ENCODE measurements at places on chromosomes 5 and 9.
A peak's percentile ranks its signal among the peaks of the same experiment; 100 is the strongest.

GRCh38 chr5:17258431-17258830, 41.0 kb downstream of the BASP1 start:
- DNase-seq: no peak

GRCh38 chr5:57937501-57938173, 455.0 kb upstream of the ACTBL2 start:
- DNase-seq: no peak

DNA sequence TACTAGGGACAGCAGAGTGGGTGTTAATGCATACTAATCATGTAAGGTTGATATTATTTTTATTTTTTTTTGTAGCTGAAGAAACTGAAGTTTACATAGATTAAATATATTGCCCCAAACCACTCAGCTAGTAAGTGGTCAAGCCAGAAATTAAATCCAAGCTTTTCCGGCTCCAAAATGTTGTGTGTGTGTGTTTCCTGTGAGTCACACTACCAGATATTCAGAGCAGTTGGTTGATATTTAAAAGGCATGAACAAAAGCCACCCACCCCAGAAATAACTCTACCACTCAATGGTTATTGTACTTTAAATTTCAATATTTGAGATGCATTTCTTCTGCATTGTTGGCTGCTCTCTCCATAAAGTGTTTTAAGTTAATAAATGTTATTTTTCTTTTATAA, 29.5 kb downstream of the KCNN2 start:
- DNase-seq: no peak

- DNase-seq: no peak
Measured at GRCh38 chr5:107542428-107542827, 128.3 kb downstream of the EFNA5 start.

DNA sequence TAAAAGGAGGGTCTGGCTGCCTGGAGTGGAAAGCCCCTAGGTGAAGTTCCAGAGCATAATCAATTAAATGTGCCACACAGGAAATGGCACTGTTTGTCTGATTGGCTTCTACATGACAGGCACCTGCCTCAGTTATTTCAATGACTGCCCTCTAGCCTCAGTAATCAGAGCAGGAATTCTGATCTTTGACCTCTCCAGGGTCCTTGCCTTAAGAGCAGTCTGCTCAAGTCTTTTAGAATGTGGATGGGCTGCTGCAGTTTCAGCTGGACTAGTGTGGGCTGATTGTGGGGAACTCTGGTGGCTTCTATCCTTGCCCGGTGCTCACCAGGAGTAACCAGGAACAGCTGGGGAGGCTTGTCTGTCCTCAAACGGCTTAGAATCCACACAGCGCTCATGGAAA, 98.9 kb downstream of the LIX1 start:
- no peak for DNase-seq

GRCh38 chr5:14306329-14306815, 163.2 kb downstream of the TRIO start:
- no peak for DNase-seq

GRCh38 chr9:78397454-78397853, 100.5 kb downstream of the PSAT1 start:
- DNase-seq: no peak

- peak; percentile 37 for DNase-seq
Measured at GRCh38 chr5:157030692-157031091, 28.2 kb downstream of the HAVCR1 start.

DNA sequence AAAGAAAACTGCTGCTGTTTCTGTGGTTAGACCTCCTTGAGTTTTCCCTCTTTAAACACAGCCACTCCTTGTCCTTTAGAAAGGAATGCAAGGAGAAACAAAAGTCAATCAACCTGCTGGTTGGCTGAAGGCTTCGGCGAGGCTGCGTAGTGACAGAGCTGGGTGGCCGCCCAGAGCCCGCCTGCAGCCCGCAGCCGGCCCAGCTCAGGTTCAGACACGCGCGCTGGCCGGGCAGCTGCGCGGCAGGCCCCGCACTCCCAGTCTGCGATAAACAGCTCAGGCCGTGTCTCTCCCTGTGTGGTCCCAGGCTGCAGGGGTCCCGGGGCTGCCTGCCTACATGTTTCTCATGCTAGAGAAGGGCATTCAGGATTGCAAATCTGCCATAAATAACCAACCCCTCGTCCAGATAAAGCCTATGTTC, 115.4 kb downstream of the HSD17B3 start:
- no peak for DNase-seq

DNA sequence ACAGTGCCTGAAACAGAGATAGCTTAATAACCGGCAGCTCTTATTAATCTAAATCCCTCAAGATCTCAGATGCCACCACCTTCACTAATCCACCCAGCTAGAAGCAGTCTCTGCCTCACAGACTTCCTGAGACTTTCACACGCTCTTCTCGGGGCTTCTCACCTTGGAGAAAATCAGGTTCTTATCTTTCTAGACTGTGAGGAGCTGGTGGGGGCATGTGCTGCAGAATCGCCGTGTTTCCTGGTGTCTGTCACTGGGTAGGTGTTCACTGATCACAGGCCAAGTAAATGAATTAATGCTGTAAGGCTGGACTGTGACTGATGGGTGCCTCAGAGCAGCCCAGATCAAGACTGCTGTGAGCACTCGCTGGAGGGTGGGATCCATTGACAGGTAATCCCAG, 101.7 kb downstream of the PSD2 start:
- no peak for DNase-seq

DNA sequence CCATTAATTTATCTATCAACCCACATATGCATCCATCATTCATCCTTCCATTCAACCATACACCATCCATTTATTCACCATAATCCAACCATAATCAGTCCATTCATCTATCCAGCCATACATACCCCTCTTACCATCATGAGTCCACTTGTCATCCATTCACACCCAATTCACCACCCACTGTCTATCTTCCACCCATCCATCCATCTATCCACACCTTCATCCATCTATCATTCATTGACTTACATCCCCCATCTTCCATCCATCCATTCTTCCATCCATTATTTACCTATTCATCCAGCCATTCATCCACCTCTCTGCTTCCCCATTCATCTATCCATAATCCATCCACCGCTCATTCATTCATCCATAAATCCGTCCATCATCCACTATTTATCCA, 17.8 kb downstream of the PAEP start:
- no peak for DNase-seq

- DNase-seq: no peak
Measured at GRCh38 chr5:56456002-56456401, 222.9 kb upstream of the ANKRD55 start.

DNA sequence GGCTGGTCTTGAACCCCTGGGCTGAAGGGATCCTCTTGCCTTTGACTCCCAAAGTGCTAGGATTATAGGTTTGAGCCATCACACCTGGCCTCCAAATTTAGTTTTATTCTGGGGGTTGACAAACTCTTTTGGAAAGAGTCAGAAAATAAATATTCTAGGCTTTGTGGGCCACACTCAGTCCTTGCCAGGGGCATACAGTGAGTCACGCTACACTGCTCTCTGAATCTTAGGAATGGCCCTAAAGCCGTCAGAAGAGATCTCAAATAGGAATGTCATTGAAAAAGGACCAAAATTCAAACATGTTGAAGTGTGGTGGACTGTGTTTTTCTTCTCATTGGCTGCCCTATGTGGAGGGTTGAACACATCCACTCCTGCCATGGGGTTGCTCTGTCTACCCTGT, 127.7 kb upstream of the BASP1 start:
- DNase-seq: no peak

- DNase-seq: no peak
Measured at GRCh38 chr5:69158039-69158438, 8.9 kb upstream of the CCNB1 start.

DNA sequence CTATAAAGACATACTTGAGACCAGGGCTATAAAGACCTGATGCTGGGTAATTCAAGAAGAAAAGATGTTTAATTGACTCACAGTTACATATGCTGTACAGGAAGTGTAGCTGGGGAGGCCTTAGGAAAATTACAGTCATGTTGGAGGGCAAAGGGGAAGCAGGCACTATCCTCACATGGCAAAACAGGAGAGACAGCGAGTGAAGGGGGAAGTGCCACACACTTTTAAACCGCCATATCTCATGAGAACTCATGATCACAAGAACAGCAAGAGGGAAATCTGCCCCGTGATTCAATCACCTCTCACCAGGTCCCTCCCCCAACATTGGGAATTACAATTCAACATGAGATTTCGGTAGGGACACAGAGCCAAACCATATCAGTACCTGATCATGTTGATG, 89.9 kb upstream of the ADAMTSL1 start:
- no peak for DNase-seq

DNA sequence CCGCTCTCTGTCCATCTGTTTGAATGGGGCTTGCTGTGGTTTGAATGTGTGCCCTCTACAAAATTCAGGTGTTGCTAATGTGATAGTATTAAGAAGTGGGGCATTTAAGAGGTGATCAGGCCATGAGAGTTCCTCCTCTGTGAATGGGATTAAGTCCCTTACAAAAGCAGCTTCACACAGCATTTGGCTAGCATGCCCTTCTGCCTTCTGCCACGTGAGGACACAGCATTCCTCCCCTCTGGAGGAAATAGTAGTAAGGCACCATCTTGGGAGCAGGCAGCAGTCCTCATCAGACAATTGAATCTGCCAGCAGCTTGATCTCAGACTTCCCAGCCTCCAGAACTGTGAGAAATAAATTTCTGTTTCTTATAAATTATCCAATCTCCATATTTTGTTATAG, 540.2 kb downstream of the CSNK1G3 start:
- no peak for DNase-seq

DNA sequence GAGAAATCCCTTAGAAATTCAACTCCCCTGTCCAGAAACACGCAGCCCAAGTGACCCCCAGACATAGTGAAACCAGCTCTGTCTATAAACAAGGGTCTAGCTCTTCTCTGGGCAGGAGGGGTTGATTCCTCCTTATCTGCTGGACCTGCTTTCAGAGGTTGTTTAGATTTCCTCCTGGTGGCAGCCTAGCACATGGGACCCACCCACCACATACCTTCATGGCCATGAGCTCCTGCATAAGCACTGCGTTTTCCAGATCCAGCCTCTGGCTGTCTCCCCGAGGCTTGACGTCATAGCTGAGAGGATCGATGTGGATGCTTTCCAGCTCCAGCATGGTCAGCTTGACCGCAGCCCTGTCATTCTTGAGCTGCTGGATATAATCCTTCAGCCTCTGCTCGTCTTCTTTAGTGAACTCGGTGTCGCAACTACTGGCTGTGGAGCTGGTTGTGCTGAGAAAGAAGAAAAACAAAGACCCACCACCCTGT, 77.0 kb downstream of the DCP2 start:
- no peak for DNase-seq

DNA sequence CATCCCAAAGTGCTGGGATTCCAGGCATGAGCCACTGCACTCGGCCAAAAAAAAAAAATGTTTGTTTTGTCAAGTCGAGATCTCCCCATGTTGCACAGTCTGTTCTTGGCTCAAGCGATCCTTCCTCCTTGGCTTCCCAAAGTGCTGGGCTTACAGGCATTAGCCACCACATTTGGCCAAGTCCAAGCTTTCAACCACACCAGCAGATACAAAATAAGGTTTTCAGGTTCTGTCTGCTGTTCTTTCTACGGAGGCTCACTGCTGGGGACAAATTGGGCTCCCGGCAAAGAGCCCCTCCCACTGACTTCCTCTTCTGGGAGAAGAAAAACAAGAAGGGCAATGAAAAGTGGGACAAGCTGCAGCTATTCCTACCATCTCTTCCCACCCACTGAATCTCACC, 37.6 kb upstream of the GGTA1 start:
- no peak for DNase-seq

GRCh38 chr9:112203536-112203935, 28.4 kb upstream of the SUSD1 start:
- no peak for DNase-seq

- no peak for DNase-seq
Measured at GRCh38 chr9:113461285-113461684, 2.2 kb upstream of the RGS3 start.

DNA sequence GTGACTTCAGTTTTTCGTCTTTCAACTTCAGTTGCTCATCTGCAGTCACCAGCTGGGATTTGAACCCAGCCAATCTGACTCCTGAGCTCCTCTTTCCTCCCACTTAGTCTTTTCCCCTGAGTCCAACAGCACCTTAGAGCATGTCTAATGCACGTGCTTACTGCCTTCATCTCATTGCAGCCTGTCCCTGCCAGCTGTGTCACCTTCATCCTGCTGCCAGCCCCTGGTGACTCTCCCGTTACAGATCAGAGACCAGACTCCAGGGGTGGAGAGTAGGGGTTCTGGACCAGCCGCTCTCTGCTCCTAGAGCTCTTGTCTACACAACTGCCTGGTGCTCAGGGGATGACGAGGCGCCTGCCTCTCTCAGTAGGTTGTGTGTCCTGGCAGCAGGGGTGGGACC, 132.9 kb upstream of the LMX1B start:
- DNase-seq: no peak

GRCh38 chr9:4933177-4933576, 51.9 kb upstream of the JAK2 start:
- no peak for DNase-seq
